ENCODE measurements at places on chromosomes 7 and 10.

DNA sequence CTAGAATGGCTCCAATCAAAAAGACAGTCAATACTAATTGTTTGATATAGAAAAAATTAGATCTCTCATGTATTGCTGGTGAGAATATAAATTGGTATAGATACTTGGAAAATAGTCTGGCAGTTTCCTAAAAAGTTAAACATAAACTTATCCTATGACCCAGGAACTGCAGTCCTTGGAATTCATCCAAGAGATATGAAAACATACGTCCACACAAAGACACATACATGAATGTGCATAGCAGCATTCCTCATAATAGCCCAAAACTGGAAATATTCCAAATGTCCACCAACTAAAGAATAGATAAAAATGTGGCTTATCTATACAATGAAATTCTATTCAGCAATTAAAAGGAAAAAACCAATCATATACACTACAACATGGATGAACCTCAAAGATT, 128.4 kb downstream of the ZFAND4 start:
- DNase-seq = no peak

DNA sequence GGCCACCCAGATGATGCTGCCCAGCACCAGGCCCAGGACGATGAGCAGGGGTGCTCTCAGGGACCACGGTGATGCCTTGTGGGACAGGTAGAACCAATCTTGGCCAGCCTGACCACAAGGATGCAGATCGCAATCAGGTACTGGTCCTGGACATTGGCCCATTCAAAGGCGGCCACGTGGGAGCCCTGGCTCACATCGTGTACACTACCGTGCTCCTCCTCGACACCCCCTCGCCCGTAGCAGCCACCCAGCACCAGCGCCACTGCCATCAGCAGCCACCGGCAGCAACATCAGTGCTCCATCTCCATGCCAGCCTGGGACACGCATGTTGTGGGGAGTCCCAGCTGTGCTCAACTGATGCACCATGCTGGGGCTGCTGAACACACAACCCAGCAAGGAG, 39.0 kb downstream of the AGAP6 start:
- DNase-seq = no peak

DNA sequence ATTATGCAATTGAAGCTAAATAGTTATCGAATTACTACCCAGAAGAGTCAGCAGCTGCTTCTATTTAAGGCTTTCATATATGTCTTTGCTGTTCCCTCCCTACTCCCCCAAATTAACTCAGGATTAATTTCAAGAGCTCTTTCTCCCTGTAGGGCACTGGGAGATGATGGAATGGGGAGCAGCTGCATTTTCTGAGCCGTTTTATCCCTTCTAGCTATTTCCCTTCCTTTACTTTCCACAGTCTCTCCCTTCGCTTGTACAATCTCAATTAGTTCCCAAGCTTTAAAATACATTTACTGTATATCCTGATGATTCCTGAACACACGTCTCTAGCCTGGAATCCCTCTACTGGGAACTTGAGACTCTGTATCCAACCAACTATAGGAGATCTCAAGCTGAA, 19.8 kb upstream of the TSPAN12 start:
- DNase-seq = no peak

- no peak for DNase-seq
These were observed 138.5 kb downstream of the LRRC4 start for GRCh38 chr7:127892488-127893314.

GRCh38 chr10:110818311-110819256, 53.1 kb upstream of the PDCD4 start:
- no peak for DNase-seq

DNA sequence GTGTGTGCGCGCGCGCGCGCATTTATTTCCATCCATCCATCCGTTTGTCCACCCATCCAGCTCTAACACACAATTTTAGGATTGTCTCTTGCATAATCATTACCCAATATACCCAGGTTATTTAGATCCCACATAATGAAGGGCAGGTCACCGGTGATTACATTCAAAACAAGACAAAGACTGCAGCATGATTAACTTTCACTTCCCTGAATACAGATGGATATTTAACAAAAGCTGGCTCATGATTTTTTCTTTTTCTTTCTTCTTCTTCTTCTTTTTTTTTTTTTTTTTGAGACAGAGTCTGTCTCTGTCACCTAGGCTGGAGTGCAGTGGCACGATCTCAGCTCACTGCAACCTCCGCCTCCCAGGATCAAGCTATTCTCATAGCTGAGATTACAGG, 86.2 kb downstream of the SH3PXD2A start:
- DNase-seq = no peak

- DNase-seq = no peak
These were observed 166.2 kb upstream of the STEAP1 start for GRCh38 chr7:89988074-89988473.

DNA sequence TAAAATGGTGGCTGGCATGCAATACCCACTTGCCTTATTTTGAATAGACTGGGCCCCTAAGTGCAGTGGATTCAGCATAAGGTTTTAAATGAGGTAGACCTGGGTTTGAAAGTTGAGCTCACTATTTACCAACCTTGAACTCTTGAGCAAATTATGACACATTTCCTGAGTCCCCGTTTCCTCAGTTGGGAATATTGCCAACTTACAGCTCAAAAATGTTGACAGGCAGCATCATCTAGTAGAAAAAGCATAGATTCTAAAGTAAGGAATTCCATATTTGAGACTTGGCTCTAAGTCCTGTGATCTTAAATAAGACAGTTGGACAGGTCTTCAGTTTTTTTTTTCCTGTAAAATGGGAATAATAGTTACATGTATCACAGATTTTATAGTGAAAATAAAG, 305.5 kb downstream of the ACTR3B start:
- DNase-seq = no peak

GRCh38 chr7:1219498-1219897, 13.2 kb upstream of the UNCX start:
- DNase-seq = no peak

Data from T-helper 2 cell (primary cell).